ENCODE measurements at places on chromosomes 11 and 22.

DNA sequence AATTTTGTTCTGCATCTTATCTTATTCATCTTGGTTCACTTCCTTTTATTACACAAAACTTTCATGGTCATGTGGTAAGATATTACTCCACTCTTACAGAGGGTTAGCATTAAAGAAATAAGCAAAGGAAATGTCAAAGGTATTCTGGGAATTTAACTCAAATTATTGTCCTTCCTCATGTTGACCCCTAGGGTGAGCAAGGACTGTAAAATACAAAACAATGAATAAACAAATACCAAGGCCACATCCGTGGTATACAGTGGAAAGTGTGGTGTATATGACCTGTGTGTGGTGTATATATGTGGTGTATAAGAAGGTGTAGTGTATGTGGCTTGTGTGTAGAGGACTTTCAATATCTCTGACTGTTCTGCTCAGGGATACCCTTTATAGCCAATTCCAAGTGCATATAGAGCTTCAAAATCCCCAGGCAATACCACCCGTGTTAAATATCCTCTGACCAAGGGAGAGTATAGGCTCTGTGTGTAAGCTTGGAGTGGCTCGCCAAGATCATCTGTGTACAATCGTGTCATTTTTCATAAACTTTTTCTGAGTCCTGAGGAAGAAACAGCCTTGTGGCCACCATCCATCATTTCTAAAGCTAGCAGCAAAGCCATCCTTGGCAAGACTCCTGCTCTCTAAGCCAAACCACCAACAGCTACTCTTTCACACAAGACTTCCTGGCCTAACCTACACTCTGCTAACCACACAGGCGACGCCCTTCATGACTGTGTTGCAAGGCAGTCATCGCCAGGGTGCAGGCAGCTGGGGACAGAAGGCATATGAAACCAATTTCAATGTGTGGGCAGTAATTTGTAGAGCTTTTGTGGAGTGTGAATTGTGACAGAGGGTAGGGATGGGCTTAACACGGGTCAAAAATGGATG, 548.0 kb downstream of the ETS1 start:
- no peaks in the 10 kb centered on the region for H3K36me3 ChIP-seq
- peak; percentile 65 for DNase-seq
- no peak overlapping the region for H3K4me3 ChIP-seq
- no peaks in the 10 kb centered on the region for H3K27me3 ChIP-seq
- H3K4me1 ChIP-seq = peaks cover 50% of the 10 kb centered on the region

DNA sequence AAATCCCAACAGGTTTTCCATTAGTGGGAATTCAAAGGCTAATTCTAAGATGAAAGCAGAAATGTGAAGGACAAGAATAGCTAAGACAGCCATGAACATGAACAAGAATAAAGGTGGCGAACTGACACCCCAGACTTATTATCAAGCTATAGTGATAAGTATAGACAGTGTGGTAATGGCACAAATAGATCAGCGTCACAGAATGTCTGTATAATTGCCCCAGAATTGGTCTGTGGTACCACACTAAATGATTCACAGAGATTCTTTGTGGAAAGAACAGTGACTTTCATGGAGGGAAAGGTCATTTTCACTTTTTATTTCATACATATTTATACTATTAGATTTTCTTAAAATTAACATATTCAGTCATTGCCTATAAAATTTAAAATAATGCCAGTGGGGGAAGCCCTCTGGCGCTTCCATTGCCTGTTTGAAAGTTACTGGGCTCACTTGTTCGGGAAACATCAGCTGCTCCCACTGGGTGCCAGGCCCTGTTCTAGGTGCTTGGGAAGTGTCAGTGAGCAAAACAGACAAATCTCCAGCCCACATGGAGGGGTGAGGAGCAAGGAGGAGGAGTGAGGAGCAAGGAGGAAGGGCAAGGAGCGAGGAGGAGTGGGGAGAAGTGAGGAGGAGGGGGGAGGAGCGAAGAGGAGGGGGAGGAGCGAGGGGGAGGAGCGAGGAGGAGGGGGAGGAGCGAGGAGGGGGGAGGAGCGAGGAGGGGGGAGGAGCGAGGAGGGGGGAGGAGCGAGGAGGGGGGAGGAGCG, 11.3 kb upstream of the NLRP6 start:
- H3K4me1 ChIP-seq = peaks cover 22% of the 10 kb centered on the region
- H3K27me3 ChIP-seq = no peaks in the 10 kb centered on the region
- no peak overlapping the region for H3K4me3 ChIP-seq
- peak overlapping the region; percentile 72 for H3K27ac ChIP-seq
- DNase-seq = no peak

- H3K4me1 ChIP-seq = peaks cover 40% of the 10 kb centered on the region
- no peak overlapping the region for H3K4me3 ChIP-seq
- DNase-seq = no peak
- no peak overlapping the region for H3K27ac ChIP-seq
- no peaks in the 10 kb centered on the region for H3K27me3 ChIP-seq
Measured at GRCh38 chr11:61037441-61038093, 64.7 kb upstream of the CD5 start.

DNA sequence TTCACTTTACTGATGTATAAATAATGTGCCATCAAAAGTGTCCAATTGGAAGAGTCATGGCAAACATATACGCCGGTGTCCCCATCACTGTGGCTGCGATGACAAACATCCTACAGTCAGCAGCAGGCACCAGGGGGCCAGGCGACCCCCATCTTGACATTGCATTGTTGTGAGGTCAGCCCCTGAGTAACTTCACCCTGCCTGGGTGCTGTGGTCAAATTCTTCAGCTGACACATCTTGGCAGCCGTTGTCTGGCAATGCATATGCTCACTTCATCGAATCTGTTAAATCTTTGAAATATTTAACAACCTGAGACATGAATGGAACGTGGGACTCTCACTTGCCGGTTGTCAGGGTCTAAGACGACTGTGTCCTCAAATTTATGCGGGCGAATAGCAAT, 430.9 kb downstream of the BRD1 start:
- H3K36me3 ChIP-seq = no peaks in the 10 kb centered on the region
- H3K4me3 ChIP-seq = no peak overlapping the region
- H3K27ac ChIP-seq = no peak overlapping the region

DNA sequence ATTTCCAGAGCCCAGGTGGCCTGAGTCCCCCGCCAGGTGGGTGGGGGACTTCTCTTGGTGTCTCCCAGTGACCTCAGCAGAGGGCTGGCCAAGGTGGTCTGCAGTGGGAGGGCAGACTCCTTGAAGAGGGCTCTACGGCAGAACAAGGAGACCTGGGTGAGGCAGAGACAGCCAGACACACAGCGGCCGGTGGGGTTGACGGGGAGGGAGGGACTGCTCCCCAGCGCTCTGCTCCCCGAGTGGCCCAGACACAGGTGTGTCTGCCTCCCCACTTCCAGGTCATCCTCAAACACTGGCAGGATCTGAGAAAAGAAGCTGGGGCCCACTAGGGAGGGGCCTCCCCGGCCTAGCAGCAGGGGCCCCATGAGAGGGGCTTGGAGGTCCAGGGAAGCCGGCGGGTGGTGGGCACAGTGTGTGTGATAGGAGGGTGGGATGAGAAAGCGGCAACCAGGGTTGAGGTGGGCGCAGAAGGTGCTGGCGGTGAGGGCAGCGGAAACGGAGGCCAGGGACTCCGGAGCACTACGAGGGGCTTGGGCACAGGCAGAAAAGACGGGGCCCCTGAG, 30.1 kb downstream of the SYT7 start:
- H3K36me3 ChIP-seq = no peaks in the 10 kb centered on the region
- no peak overlapping the region for H3K4me3 ChIP-seq
- peaks cover 5% of the 10 kb centered on the region for H3K4me1 ChIP-seq
- no peak for DNase-seq

DNA sequence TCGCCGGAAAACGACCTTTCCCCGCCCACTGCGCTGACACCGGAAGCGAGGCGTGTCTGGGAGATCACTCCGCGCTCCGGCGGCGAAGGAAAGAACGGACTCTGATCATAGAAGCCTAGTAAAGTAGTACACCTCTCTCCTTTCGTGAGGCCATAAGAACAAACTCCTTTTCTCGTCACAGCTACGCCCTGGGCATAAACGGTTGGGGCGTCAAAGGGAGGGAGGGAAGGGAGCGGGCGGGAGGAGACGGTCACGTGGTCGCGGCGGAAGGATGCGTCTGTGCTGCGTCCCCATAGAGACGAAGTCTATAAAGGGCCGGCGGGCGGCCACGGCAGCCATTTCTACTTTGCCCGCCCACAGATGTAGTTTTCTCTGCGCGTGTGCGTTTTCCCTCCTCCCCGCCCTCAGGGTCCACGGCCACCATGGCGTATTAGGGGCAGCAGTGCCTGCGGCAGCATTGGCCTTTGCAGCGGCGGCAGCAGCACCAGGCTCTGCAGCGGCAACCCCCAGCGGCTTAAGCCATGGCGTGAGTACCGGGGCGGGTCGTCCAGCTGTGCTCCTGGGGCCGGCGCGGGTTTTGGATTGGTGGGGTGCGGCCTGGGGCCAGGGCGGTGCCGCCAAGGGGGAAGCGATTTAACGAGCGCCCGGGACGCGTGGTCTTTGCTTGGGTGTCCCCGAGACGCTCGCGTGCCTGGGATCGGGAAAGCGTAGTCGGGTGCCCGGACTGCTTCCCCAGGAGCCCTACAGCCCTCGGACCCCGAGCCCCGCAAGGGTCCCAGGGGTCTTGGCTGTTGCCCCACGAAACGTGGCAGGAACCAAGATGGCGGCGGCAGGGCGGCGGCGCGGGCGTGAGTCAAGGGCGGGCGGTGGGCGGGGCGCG, at the start of gene ATF4:
TSS of gene ATF4 (plus strand) at position 337 of the 880 bp plus-strand sequence. CDS start 884 bp downstream, outside the sequence.
- DNase-seq = peak; percentile 31
- peaks cover 39% of the 10 kb centered on the region for H3K36me3 ChIP-seq
- H3K27me3 ChIP-seq = no peaks in the 10 kb centered on the region
- H3K4me1 ChIP-seq = peaks cover 43% of the 10 kb centered on the region
- peak within 1 kb of the TSS; percentile 93 for H3K27ac ChIP-seq

DNA sequence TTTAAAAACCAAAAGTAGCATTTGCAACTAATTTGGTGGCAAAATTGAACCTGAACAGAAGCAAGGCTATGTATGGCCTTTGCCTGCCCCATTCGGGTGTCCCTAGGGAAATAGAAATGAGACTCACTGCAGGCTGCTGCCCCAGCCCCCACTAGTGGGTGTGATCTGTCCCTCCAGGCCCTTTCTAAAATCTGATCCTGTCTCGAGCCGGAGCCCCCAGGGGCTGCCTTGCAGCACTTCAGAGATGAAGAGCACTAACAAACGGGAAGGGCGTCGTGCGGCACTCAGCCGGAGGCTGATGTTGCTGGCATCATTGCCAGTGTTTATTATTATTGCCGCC, 43.2 kb downstream of the CD82 start:
- peaks cover 50% of the 10 kb centered on the region for H3K4me1 ChIP-seq
- no peaks in the 10 kb centered on the region for H3K27me3 ChIP-seq
- H3K36me3 ChIP-seq = peaks cover 37% of the 10 kb centered on the region
- H3K27ac ChIP-seq = peak overlapping the region; percentile 58

- no peak overlapping the region for H3K4me3 ChIP-seq
- H3K36me3 ChIP-seq = no peaks in the 10 kb centered on the region
- H3K27ac ChIP-seq = no peak overlapping the region
- no peaks in the 10 kb centered on the region for H3K27me3 ChIP-seq
- no peak for DNase-seq
- no peaks in the 10 kb centered on the region for H3K4me1 ChIP-seq
Measured at GRCh38 chr11:78656984-78657383, 82.3 kb upstream of the NARS2 start.

DNA sequence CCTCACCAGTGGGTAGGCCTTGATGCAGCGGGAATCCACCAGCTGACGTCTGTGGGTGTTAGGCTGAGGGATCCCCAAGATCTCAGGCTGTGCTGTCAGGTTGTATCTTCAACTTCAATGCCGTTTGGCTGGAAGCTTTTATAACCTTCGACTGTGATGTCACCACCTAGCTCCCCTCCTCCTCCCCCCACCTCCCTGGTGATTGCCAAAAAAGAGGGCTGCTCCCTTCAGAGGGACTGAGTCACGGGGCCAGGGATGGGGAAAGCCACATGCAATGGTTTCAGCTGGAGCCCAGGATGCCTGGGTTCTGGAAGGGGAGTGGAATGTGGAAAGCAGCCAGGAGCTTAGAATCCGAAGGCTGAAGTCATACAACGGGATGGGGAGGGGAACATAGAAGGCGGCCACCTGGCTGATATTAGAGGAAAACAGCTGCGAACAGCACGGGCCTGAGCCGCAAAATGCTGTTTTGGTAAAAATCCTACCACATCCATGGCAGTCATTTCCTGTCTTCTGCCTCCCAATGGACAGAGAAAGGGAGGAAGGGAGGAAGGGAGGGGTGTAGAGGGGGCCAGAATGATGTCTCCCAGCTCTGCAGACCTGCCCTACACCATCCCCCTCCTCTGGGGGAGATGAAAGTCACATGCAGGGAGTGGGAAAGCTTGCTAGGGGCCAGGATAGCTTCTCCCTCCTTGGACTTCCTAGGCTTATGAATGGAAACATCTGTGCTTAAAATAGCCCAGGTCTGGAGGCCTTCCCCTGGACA, at the start of gene LRRN4CL:
TSS of gene LRRN4CL (minus strand) at position 110 of the 763 bp plus-strand sequence. CDS start 1,022 bp downstream, outside the sequence.
- no peak within 1 kb of the TSS for H3K27ac ChIP-seq
- DNase-seq = no peak
- H3K4me1 ChIP-seq = no peaks in the 10 kb centered on the region
- H3K4me3 ChIP-seq = no peak within 1 kb of the TSS
- peaks cover 7% of the 10 kb centered on the region for H3K36me3 ChIP-seq

- peaks cover 22% of the 10 kb centered on the region for H3K36me3 ChIP-seq
- no peak overlapping the region for H3K27ac ChIP-seq
- H3K27me3 ChIP-seq = no peaks in the 10 kb centered on the region
- H3K4me1 ChIP-seq = no peaks in the 10 kb centered on the region
Measured at GRCh38 chr22:46828323-46828900, 66.0 kb downstream of the TBC1D22A start.

DNA sequence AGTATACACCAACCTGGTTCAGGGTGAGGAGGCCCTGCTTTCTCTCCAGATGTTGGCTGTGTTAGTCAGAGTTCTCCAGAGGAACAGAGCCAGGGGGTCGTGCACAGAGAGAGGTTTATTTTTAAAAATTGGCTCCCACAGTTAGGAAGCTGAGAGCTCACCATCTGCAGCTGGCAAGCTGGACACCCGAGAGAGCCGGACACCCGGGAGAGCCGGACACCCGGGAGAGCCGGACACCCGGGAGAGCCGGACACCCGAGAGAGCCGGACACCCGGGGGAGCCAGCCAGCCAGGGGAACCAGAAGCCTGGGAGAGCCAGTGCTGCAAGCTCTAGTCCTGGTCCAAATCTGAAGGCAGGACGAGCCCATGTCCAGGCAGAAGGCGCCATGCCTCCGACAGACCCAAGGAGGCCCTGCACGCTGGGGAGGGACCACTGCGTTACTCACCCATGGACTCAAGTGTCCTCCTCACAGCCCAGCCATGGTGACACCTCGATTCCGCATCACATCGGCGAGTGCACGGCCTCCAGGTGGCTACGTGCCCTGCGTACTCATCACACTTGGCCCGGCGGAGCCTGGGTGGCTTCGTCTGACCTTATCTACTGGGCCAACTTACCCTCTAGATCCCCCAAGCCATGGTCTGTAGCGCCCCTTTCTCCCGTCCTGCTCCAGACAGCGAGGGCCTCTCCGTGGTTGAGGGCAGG, 99.0 kb downstream of the BRD1 start:
- DNase-seq = no peak
- H3K27ac ChIP-seq = no peak overlapping the region
- no peak overlapping the region for H3K4me3 ChIP-seq
- no peaks in the 10 kb centered on the region for H3K36me3 ChIP-seq

Data from effector memory CD4-positive, alpha-beta T cell (primary cell).